Suppressor macrophage treated with lipopolysaccharide for 4 hours (primary cell): ENCODE measurements at places on chromosomes 6 and 20.

GRCh38 chr6:26284537-26285142 lies 80.4 kb upstream of the BTN3A2 start:
- DNase-seq, result peak; percentile 61

GRCh38 chr20:16530201-16530681 lies 43.0 kb downstream of the KIF16B start:
- no peak for DNase-seq

GRCh38 chr20:1652960-1653359 lies 4.6 kb downstream of the SIRPG start:
- no peak for DNase-seq

- no peak for DNase-seq
Measured at GRCh38 chr6:156658186-156658965, 118.8 kb upstream of the ARID1B start.
